ENCODE measurements at places on chromosomes 13 and 19.

DNA sequence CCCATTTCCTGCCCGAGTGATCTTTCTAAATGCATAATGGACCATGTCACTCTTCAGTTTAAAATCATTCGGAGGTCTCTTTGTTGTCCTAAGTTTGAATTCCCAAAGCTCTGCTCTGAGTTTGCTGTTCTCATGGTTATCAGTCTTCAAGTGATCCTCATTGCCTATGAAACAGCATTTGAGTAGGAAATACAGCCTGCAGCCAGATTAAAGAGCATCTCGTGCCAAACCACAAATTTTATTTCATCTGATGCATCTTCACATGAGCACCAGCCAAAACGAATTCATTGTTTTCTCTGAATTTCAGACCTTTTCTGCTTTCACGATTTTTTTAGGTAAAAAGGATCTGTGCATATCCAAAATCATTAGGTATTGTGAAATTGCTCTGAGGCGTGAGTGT lies 299.6 kb downstream of the TDRD3 start:
- DNase-seq: no peak

GRCh38 chr13:79782541-79783205 lies 301.7 kb downstream of the NDFIP2 start:
- DNase-seq: peak; percentile 85

- DNase-seq: no peak
Observed at GRCh38 chr19:1223018-1223855, 14.6 kb downstream of the CBARP start.

DNA sequence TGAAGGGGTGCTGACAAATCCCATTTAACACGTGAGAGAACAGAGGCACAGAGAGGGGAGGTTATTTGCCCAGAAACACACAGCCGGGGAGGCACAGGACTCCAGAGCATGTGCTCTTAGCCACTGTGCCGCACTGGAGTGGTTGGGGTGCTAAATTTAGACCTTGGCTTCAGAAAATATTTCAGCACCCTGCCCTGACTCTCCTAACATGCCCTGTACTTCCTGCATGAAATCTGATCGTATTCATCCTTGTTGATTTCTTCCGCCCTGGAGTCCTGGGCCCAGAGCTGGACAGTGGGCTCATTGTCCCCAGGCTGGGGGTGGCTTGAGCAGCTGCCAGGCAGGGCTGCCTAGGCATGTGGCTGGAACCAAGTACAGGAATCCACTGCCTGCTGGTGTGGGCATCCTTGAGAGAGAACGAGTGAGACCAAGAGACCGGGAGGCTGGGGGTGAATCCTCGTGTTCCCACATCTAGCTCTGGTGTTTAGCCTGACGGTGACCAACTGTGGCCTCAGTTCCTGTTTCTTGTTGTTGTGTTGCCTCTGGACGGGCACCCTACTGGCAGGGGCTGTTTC lies 5.3 kb downstream of the SLC27A1 start:
- DNase-seq: peak; percentile 88

DNA sequence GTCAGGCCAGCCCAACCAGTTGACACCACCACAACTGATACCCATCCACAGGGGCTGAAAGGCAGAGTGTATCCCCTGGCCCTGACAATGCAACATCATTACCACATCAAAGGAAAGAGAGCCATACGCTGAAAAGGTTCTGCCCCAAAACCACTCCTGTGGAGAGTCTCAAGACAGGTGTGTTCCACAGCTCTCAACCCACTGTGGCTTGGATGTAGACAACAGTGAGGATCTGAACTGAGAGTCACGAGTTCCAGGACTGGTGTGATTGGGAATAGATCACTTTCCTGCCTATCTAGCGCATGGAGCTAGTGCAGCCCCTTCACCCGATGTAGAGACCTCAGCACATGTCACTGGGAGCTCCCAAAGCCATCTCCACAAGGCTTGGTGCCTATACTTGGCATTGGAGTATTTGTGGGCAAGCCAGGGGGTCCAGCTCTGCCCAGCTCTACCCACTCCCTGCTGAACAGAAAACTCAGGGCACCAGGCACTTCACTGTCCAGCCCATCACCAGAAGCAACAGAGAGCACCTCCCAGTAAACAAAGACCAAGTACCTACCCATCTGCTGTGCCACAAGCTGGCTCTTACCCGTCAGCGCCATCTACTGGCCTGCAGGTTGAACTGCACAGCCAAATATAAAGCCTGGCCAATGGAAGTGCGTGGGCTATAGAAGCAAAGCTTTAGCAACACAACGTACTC lies 579.5 kb downstream of the UQCRFS1 start:
- peak; percentile 42 for DNase-seq

DNA sequence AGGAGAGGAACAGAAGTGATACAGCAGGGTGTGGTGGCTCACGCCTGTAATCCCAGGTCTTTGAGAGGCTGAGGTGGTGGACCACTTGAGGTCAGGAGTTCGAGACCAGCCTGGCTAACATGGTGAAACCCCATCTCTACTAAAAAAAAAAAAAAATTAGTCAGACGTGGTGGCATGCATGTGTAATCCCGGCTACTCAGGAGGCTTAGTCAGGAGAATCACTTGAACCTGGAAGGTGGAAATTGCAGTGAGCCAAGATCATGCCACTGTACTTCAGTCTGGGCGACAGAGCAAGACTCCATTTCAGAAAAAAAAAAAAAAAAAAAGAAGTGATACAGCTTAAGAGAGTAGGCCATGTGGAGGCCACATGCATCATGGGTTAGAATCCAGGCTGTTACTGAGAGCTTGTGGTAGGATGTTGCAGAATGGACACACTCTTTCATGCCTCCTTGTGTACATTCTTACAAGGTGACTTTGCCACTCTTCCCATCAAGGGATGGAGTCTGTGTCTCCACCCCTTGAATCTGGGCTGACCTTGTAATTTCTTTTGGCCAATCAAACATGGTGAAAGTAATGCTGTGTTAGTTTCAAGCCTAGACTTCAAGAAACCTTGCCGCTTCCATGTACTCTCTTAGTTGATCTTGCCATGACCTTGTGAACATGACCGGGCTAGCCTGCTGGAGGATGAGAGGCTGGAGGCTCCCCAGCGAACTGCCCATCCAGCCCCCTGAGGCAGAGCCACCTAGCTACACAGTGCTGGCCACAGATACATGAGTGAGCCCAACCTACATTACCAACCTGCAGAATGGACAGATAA lies 12.3 kb downstream of the FAM187B start:
- DNase-seq: no peak

- DNase-seq: no peak
Observed at GRCh38 chr13:73058432-73058735, 421 bp upstream of the KLF5 start.

DNA sequence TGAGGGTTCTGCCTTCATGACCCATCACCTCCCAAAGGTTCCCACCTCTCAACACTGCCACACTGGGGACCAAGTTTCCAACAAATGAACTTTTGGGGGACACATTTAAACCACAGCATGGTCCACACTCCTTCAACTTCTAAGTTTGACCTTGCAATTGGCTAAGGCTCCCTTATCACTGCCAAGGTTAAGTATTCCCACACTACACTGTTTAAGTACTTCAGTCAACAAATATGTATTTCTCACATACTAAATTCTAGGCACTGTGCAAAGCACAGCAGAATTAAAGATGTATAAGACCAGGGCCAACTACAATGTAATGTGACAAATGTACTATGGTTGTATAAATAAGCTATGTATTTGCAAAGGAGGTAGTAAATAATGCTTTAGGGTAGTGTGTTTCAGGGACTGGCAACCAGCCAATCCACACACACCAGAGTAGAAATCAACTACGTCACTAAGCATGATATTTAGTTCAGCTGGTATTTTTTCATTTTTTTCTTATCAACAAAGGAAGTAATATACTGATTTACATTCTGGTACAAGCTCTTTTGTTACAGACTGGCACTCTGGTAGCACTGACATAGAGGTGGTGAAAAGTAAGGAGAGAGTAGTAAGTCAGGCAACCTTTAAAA lies 12.2 kb downstream of the NUFIP1 start:
- no peak for DNase-seq

- DNase-seq: no peak
Observed at GRCh38 chr19:23800271-23800670, 41.6 kb upstream of the ZNF681 start.

- DNase-seq: no peak
Observed at GRCh38 chr13:21911646-21912298, 240.9 kb downstream of the FGF9 start.

- peak; percentile 33 for DNase-seq
Observed at GRCh38 chr13:104779311-104779993, 1713.2 kb upstream of the SLC10A2 start.

DNA sequence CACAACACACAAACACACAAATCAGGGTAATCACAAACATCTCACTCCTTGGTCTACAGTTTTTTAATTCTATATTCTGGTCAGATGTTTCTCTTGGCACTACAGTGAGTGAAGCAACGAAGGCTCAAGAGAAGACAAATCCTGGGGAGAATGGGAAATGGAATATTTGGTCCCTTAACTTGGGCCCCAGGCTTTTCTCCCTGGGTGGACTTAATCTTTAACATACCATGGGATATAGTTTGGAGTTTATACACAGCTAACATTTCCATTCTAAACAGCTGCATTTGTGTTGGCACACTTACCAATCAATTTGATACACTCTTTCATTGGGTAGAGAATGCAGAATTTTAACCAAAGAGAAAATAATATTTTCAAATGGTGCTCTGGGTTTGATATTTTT lies 1132.6 kb upstream of the SLC10A2 start:
- no peak for DNase-seq

DNA sequence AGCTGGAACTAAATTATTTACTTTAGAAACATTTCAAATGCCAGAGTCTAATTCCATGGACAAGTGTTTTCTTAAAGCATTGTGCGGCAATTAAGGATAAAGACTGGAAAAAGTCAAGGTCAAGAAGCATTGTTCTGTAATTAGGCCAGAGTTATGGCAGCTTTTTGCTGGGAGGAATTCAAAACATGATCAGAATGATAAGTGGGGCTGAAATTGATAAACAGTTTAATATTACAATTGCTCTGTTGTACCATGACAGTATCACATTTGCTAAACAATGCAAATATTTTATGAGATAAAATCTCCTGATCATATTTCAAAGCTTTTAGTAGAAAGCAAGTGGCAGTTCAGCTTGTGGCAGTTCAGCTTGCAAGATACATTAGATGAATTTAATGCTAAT lies 513.7 kb downstream of the GPC6 start:
- DNase-seq: no peak

- no peak for DNase-seq
Observed at GRCh38 chr19:17125062-17125727, 49.6 kb downstream of the MYO9B start.

GRCh38 chr19:1168572-1169410 lies 5.3 kb downstream of the SBNO2 start:
- no peak for DNase-seq

DNA sequence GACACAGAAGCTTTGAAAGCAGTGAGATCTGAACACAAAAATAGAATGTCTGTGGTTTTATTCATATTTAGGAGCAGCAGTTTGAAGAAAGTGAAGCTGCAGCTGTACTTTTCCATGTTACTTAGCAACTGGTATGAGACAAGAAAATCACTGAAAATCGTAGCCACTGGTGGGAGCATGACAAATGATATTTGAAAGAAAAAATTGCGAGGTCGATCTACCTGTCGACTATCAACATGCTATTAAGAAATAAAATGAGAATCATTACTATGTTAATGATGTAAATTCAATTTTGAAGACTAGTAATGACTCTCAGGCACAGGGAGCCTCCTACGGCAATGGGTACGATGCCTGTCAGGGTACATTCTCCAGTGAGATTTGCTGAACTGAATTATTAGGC lies 436.4 kb downstream of the SLITRK5 start:
- DNase-seq: no peak

DNA sequence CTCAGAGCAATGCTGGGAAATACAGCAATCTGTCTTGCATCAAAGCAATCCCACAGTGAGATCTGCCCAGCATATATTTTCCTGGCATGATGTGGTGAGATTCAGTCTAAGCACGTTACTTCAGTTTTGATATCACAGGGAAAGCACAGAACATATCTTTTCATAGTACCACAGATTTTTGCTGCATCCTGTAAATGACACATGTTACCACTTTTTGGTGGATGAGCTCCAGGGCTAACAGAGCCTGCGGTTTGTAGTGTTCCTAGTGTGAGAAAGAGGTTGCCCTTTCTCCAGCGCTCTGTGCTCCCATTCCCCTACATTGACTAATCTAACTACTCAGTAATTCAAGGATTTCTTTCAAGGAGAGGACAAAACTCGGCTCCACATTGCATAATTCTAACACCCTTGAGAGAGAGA lies 409.0 kb downstream of the GPC6 start:
- DNase-seq: peak; percentile 35

GRCh38 chr13:30078059-30078458 lies 227.6 kb upstream of the UBL3 start:
- DNase-seq: no peak

- peak; percentile 80 for DNase-seq
Observed at GRCh38 chr19:47729468-47729798, 15.9 kb upstream of the NOP53 start.

DNA sequence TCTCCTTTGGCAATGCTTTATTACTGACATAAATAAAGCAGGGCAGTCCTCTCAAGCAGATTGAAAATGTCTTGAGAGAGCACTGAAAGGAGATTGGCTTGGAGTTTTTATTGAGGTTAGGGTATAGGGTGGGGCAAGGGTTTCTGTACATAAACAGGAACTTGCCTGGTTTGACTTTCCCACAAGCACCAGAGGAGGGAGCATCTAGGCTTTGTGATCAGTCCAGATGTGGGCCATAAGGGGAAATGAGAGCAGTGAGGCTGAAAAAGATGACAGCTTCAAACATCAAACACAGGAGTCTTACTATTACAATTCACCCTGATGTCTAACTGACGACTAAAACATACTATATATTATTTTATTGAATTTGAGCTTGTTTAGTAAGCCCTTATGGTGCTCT lies 260.9 kb downstream of the MTUS2 start:
- DNase-seq: no peak

GRCh38 chr19:42293540-42293939 lies 8.4 kb upstream of the PRR19 start:
- no peak for DNase-seq

DNA sequence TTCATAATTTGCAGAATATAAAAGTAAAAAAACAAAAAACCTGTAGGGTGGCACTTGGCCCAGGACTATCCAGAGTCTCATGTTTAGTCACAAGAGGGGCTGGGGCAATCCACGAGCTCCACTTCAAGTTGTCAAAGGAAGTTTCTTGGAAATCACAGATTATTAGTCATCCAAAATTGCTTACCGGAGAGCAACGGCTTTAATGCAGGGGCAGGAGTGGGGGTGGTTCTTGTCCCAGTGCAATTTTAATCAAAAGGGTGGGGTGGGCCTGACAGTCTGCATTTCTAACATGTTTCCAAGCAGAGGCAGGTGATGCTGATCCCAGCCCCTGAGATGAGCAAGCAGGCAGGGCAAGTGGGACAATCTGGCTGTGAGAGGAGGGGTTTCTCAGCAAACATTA lies 233.9 kb downstream of the ABCC4 start:
- DNase-seq: no peak
